Hematopoietic multipotent progenitor cell treated with erythropoietin and hydrocortisone succinate and interleukin-3 and kit ligand, for 6 days (in vitro differentiated cells): ENCODE measurements at places on chromosomes 1 and 21.

DNA sequence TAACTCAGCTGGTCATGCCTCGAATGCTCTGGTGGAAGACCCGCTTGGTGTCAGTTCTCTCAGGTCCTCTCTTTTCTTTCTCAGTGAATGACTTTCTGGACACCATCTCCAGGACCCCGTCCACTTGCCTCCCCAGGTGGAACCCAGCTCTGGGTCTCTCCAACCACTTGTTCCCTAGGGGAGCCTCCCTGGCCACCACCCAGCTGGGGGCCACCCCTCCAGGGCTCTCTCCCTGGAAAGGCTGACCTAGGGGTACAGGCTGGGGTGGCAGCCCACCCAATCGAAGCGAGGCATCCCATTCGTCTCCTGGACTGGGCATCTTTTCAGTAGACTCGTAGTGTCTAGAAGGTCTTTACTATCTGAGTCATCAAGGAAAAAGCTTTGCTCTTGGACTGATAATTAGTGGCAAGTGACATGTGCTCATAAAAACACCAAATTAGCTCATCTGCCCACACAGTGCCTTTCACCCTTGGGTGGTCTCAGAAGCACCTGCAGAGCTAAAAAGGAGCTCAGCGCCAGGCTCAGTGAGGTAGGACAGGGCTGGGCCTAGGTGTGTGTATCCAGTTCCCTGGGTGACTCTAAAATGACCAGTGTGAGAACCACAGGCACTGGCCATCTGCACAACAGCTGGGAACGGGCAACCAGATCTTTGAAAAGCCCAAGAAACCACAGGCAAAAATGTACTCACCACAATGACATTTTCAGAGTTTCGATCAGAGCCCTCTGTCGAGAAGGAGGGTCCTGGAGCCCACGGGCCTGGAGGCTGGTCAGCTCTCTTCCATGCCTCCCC, 2.4 kb upstream of the PDXK start:
- no peak for DNase-seq

GRCh38 chr1:185774394-185774793, 40.2 kb downstream of the HMCN1 start:
- DNase-seq = no peak

DNA sequence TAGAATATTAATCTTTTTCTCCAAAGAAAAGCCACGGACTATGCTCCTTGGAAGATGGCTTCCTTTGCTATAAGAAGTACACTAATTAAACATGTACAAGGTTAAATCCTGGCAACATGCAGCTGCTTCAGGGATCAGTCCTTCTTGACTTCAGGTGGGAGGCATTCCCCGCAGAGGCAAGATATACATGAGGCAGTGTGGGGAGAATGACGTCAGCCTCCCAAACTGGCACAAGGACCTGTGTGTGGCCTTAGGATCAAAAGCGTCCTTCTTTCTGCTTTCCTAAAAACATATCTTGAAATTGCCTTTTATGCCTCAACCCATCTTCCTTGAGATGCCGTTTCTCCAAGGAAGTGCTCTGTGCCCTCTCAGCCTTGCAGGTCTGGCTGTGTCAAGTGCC, 90.3 kb downstream of the WLS start:
- no peak for DNase-seq

DNA sequence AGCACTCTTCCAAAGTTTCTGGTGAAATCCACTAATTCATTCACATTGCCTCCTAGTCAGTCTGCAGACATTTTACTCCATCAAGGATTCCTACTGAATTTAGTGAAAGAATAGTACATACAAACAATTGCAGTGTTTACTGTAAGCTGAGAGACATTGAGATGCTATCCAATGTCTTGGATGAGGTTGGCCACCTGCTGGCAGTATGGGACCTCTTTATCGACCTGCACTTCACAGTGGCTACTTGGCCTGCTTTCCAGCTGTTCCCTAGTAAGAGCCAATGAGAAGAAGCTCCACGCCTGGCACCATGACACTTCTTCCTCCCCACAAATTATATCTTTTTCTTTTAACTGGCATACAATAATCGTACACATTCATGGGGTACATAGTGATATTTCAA, 51.5 kb upstream of the LRIF1 start:
- peak; percentile 1 for DNase-seq

- DNase-seq = no peak
Observed at GRCh38 chr1:153336650-153337049, 12.0 kb downstream of the PGLYRP4 start.

GRCh38 chr1:112141923-112142322, 152.5 kb upstream of the KCND3 start:
- DNase-seq = no peak

GRCh38 chr21:39467746-39468145, 16.0 kb downstream of the SH3BGR start:
- no peak for DNase-seq

DNA sequence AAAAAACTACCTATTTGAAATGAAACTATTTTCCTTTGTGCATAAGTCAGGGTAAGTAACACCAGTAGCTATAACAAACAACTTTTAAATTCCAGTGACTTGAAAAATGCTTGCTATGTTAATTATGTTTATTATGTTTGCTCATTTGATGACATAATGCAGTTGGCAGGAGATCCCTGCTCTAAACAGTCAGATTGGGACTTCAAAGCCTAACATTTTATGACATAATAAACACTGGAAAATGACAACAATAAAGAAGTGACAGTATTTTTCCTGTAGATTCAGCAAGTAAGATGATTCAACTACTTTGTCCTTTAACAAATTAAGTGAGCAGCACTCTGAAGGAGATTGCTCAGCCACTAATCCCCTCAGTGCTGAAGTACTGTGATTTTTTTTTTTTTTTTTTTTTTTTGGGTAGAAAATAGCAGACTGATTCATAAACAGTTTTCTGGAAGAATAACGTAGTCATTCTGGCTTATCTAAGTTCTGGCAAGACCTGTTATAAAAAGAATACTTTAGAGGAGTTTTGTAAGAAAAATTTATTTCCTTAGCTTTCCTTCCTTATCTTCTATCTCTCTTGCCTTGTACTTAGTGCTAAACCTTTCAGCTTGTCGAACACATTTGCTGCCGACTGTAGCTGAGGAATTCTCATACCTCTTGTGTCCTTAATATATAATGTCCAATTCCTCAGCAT, 207.2 kb downstream of the PTGER3 start:
- no peak for DNase-seq

GRCh38 chr1:37474697-37475379, 458 bp downstream of the ZC3H12A start:
- DNase-seq = no peak

DNA sequence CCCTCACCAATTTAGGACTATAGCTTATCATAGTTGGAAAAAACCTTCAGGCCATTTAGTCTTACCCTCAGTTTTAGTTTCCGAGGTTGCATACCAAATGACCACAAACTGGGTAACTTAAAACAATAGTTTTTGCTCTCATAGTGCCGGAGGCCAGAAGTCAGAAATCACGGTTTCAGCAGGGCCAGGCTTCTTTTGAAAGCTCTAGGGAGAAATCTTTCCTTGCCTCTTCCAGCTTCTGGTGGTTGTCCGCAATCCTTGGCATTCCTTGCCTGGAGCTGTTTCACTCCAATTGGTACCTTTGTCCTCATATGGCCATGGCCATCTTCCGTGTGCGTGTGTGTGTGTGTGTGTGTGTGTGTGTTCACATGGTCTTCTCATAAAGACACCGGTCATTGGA, 12.4 kb upstream of the PLXNA2 start:
- no peak for DNase-seq

DNA sequence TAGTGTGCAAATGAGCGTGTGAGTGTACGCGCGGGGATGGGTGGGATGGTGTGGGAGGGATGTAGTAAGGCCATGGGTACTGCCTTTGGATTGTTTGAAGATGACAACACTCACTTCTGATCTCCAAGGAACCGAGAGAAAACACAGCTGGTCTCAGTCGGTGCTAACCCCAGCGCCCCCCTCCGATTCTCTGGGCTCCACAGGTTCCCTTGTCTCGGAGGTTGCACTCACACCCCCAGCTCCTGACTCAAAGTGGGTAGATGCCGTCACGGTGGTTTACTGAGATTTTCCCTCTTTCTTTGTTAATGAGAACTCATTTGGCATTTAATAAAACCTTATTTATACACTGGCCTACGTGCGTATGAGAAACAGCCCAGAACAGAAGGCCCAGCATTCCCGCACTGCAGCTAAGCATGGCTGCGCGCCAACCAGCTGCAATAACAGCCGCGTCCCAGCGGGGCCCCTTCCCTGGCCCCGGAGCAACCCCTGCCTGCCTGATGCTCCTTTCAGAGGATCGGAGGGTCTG, 25.8 kb downstream of the ABCA4 start:
- no peak for DNase-seq

DNA sequence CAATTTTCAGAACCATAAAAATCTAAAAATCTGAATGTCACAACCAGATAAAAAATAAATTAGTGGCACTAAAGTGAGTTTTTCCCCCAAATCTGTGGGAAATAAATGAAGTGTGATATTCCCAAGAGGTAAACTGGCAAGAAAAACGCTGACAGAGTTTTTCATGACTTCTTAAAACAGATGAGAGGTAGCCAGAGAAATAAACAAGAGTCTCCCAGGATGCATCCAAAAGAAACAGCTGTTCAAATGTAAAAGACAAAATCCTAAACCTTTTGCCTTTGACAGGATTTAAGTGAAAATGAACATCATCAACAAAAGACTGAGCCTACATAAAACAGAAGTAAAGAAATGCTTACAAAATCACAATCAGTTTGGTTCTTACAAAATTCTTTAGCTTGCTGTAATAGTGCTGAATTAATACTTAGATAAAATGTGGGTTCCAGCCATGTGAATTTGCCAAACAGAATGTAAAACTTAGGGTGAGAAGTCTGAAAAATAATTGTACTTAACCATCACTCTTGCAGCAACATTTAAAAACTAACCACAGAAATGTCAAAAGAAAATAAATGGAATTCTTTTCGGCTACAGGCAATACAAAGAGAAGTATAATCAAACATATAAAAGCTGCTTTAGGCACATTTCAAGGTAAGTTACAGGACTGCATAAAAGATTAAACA, 133.6 kb downstream of the EIF4G3 start:
- DNase-seq = no peak

GRCh38 chr21:31623664-31624063, 35.8 kb upstream of the SOD1 start:
- DNase-seq = peak; percentile 15

DNA sequence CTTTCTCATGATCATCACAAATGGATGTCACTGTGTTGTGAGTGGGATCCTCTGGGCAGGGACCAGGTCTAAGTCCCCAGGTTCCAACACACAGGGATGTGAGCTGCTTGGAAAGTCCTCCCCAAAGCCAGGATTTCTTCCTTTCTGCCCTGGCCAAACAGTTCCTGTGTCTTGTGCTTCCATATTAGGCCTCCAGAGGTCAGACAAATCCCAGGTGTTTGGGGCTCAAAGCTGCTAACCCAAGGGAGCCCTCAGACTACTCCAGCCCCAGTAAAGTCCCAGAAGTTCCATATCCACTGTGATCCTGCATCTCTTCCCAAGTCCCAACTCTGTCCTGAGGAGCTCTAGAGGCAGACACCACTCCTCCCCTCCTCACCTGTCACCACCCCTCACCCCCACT, 27.7 kb upstream of the MAGOH start:
- peak; percentile 23 for DNase-seq

GRCh38 chr1:188363943-188364342, 1535.2 kb downstream of the PLA2G4A start:
- DNase-seq = no peak

DNA sequence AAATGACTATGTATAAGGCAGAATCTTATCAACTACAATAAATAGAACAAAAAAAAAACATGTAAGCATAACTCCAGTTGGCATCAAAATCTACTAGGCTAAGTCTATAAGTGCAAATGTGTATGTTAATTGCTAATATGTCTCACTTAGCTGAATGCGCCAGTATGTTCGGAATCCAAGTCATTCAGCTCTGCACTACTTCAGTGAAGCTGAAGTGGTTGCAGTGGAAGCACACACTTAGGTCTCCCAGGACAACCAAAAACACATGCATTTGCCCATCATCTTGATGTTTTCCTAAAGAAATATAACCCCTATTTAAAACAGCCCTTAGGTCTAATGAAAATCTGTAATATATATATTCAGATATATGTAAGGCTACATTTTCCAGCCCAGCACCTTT, 41.0 kb upstream of the RGS2 start:
- no peak for DNase-seq

GRCh38 chr21:27248814-27249213, 281.9 kb upstream of the ADAMTS5 start:
- no peak for DNase-seq

DNA sequence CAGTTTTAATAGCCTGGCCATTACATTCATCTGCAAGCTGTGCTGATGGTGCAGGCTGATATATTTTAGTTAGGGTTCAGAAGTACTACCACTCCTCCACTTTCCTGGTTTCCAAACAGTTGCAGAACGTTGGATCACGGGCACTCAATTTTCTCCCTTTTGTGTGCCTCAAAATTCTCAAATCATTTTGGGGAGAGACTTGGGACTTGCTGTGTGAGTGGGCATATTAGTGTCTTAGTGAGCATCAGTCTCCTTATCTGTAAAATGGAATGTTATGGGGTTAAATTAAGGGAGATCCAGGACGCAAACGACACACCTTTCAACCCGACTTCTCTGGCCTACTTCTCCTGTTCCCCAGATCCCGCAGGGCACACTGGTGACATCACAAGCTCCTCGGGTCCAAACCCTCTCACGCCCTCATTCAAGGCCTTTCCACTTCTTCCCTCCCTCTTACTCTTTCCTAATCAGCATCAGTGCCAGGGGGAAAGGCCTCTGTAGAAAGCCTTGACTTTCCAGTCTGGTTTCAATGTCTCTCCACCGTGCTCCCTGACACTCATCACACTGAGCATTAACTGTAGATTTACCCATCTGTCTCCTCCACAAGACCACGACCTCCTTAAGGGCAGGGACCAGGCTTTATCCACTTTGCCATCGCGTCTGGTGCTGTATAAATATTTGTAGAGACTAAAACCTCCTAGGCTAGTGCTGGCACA, 1.2 kb downstream of the PIGP start:
- DNase-seq = peak; percentile 53

DNA sequence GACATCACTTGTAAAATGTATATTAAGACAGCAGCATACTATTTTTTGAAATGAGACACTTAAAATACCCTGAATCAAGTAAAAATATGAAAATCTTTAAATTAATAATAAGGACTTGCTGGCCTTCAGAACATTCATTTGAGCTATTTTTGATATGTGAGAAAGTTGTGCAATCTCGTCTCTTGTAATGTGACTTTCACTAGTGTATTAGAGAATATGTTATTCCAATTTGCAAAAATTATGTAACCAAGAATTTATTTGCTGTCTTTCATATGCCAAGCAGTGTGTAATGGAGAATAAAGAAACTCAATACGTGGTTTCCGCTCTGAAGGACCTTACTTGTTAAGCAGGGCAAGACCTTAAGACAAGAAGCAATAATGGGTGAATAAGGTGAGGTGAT, 375.0 kb upstream of the RUNX1 start:
- DNase-seq = no peak

DNA sequence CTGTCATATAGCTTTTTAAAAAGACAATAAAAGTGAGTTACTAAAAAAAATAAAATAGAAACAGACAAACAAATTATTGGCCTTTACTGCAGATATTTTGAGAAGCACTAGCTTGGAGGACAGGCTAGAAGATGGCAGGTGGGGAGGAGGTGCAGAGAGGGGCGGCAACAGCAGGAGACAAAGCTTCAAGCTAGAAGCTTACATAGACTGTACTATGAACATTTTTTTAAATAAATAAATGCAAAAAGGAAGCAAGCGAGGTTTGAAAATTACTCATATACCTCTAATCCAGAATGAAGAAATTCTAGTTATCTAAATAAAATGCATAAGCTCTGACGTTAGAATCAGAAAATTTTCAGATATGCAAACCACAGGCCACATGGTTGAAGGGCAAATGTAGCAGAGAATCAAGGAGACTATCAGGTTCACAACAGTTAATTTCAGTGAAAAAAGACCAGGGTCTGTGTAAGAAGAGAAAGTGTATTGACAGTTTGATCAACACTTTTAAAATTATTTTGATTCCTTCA, 54.9 kb downstream of the NRIP1 start:
- DNase-seq = no peak
